ENCODE measurements at places on chromosomes 6 and 20.

GRCh38 chr20:44065401-44066340, 121.3 kb downstream of the JPH2 start:
- DNase-seq: no peak

DNA sequence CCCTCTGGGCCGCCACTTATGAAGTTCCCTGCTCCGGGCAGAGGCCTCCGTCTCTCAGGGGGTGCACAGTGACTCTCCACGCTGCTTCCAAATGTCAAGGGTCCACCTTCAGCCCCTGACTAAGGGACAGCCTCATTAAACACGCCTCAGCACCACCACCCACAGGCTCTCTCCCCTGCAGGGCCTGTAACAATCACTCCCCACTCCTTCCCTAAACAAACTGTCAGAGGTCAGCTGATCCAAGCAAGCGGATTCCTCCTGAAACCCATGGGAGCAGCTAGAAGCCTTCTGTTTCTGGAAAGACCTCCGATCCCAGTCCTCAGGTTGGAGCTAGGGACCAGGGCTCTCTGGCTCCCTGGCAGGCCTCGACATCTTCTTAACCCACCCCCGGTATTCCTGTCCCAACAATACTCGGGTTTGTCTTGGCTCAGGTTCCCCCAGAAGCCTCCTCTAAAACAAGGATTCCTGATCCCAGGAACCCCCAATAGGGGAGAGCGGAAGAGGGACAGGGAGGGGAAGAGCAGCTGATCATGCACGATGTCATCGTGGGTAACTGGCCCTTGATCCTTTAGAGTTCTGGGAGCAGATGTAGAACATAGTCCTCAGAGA, 181.0 kb downstream of the ZNF217 start:
- DNase-seq: no peak

- DNase-seq: no peak
Observed at GRCh38 chr6:124823240-124824111, 138.8 kb upstream of the RNF217 start.

DNA sequence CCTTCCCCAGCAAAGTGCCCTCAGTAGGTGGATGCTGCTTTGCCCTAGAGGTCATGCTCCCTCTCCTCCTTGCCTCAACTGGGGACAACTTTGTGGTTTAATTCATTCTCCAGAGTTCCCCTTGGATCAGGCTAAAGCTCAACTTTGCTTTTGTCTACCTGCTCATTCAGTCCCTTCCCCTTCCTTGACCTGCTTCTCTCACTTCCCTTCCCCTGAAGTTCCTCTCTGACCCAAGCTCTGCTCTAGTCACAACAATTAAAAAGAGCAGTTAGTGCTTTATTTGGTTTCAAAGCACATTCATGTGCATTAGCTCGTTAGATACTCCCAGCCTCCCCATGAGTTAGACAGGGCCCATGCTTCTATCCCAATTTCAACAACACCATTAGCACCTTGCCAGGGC, 71.3 kb downstream of the DZANK1 start:
- no peak for DNase-seq

- DNase-seq: no peak
Observed at GRCh38 chr6:83852528-83853177, 507 bp upstream of the RIPPLY2 start.

DNA sequence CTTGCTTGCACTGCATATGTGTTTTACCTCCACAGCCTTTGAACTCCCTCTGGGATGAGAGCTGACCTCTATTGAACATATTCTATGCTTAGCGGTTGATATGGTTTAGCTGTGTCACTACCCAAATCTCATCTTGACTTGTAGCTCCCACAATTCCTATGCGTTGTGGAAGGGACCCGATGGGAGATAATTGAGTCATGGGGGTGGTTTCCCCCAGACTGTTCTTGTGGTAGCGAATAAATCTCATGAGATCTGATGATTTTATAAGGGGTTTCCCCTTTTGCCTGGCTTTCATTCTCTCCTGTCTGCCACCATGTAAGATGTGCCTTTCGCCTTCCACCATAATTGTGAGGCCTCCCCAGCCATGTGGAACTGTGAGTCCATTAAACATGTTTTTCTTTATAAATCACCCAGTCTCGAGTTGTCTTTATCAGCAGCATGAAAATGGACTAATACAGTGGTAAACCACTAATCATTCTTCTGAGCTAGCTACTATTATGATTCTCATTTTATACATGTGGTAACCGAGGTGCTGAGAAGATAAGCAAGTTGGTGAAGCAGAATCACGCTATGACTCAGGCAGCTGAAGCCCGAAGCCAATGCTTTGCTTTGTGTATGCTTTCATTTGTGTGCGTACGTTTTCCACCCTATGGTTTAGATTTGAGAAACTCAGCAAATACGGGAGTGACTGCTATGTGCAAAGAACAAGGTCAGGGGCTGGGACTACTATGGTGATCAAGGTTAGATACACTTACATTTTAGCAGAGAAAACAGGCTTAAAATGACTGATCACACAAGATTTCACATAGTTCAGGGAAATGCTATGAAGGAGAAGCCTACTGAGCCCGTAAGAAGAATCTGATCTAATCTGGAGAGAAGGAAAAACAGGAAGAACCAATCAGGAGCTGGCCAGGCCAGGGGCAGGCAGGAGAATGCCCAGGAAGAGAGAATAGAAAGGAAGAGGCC, 363.5 kb downstream of the ESR1 start:
- DNase-seq: no peak

GRCh38 chr6:157510323-157511188, 129.6 kb downstream of the ZDHHC14 start:
- DNase-seq: no peak

DNA sequence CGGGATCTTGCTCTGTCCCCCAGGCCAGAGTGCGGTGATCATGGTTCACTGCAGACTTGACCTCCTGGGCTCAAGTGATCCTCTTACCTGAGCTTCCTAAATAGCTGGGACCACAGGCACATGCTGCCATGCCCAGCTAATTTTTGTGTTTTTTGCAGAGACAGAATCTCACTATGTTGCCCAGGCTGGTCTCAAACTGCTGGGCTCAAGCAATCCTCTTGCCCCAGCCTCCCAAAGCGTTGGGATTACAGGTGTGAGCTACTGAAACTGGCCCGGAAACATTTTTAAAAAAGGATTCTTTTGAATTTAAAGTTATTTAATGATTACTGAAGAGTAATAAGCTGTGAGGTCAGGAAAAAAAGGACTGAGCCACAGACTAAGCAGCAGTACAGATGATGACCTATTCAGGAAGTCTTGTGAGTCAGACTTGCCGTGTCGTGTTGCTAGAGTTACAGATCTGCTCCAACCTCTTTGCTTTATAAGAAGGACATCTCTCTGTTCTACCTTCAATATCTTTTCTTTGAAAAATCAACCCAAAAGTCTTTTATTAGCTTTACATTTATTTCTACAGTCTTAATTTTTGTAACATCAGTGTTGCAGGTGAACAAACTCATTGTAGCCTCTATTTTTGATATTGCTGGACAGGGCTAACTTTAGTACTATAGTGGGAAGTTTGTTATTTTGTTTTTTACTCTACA, 108.7 kb downstream of the NCOA3 start:
- peak; percentile 44 for DNase-seq
